ENCODE measurements at places on chromosomes 3 and 15.

DNA sequence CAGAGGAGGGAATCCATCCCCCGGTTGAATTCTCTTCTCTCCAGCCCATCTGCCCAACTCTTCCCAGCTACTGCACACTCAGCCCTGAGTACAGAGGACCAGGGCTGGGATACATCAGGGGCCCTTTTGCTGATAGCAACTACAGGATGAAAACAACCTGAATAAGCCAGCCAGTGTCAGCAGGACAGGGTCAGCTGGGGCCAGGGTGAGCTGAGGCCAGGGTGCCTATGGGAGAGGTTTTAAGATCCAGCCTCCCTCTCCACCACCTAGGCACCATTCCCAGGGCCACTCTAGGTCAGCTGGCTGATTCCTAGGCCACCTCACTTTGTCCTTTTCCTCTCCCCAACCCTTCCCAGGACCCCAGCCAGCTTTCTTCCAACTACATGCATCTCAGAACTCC, 83.8 kb downstream of the MRPL46 start:
- no peaks in the 10 kb centered on the region for H3K36me3 ChIP-seq
- no peak for DNase-seq
- no peaks in the 10 kb centered on the region for H3K4me1 ChIP-seq
- H3K4me3 ChIP-seq: no peak overlapping the region

GRCh38 chr3:112745567-112746248, 101.0 kb downstream of the CD200R1L start:
- H3K36me3 ChIP-seq: no peaks in the 10 kb centered on the region
- no peak overlapping the region for H3K27ac ChIP-seq
- no peaks in the 10 kb centered on the region for H3K27me3 ChIP-seq
- H3K4me1 ChIP-seq: peaks cover 17% of the 10 kb centered on the region
- no peak for DNase-seq
- no peak overlapping the region for H3K4me3 ChIP-seq

- no peaks in the 10 kb centered on the region for H3K4me1 ChIP-seq
- H3K27me3 ChIP-seq: no peaks in the 10 kb centered on the region
These were observed 97.7 kb upstream of the PHLDB2 start for GRCh38 chr3:111761309-111761795.

DNA sequence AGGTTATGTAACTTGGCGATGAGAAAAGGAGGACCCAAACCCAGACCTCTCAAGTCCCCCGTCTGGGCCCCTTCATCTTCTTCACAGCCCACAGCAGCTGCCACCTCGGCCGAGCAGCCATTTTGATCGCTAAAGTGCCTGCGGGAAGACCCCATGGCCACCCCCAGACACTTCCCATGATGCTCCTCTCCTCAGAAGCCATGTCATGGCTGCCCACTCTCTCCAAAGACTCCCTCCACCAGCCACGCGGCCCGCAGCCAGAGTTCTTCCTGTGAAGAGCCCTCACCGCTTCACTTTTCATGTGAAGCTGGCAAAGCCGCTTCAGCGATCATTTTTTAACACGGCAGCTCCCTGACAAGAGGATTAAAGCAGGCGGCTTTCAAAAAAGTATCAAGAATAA, 335.2 kb downstream of the RORA start:
- no peak overlapping the region for H3K27ac ChIP-seq
- H3K4me1 ChIP-seq: peaks cover under 1% of the 10 kb centered on the region
- H3K36me3 ChIP-seq: no peaks in the 10 kb centered on the region
- DNase-seq: no peak
- no peak overlapping the region for H3K4me3 ChIP-seq

DNA sequence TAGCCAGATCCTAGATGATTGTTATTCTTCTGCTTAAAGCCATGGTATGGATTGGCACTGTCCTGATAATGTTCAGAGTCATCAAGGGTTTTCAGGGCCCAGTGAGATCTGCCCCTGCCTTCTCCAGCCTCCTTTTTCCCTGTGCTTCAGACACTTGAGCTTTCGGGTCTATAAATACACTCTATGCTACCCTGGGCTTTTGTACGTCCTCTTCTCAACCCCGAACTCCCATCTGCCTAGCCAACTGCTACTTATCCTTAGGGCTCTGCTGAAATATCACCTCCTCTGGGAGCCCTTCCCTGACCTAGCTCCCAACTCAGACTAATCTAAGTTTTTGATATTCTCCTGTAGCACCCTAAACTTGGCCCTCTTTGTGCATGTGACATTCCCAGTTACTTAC, 115.3 kb downstream of the OPA1 start:
- H3K4me1 ChIP-seq: no peaks in the 10 kb centered on the region
- H3K4me3 ChIP-seq: no peak overlapping the region
- no peaks in the 10 kb centered on the region for H3K36me3 ChIP-seq

DNA sequence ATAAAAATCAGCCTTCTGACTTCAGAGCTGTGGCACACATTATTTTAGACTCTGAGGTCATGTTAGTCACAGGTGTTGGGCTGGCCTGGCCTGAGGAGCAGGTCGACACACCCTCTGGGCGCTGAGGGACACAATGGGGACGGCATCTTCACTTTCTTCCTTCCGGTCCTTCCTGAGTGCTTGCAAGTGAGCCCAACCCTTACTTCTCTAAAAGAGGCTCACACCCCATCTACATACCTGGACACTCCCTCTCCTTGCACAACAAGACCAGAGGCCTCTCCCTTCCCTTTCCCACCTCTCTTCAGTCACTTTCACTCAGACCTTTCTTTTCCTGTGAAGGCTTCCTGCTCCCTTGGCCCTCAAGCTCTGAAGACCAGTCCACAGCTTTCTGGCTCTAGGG, 85.4 kb downstream of the XXYLT1 start:
- H3K4me1 ChIP-seq: peaks cover 57% of the 10 kb centered on the region
- H3K27me3 ChIP-seq: no peaks in the 10 kb centered on the region
- DNase-seq: no peak
- H3K27ac ChIP-seq: peak overlapping the region; percentile 29
- no peak overlapping the region for H3K4me3 ChIP-seq

- peaks cover 4% of the 10 kb centered on the region for H3K27me3 ChIP-seq
- DNase-seq: no peak
- no peak overlapping the region for H3K27ac ChIP-seq
- no peak overlapping the region for H3K4me3 ChIP-seq
- no peaks in the 10 kb centered on the region for H3K4me1 ChIP-seq
- no peaks in the 10 kb centered on the region for H3K36me3 ChIP-seq
These were observed 107.2 kb upstream of the RGMA start for GRCh38 chr15:93196135-93196670.

DNA sequence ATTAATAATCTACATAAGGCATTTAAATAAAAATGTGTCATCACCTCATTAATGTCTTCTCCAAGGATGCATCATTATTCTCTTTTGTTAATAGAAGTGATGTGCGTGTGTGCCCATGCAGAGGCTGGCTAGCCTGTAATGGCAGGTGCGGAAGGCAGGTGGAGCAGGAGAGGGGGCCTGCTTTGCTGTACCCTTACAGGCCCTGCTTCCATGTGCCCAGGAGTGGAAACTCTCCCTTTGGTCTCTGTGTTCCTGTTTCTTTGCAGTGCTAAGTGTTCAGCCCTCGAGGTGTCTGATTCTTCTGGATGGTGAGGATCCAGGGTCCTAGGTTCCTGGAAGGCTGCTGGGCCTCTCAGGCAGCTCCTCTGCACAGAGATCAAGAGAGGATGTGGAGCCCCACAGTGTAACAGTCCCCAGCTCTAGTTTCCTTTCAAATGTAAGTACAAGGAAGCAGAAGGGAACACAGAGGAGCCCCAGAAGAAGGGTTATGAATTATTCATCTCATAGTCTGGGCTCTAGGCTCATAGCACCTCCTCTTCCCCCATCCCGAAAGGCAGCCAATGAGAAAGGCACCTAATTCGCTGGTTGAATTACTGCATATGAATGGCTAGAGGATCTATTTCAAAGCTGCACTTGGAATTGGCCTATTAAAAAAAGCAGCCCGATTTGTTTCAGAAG, 39.2 kb upstream of the AGBL1 start:
- no peak for DNase-seq
- no peaks in the 10 kb centered on the region for H3K27me3 ChIP-seq
- H3K4me3 ChIP-seq: no peak overlapping the region

GRCh38 chr15:63791228-63791627, 42.5 kb downstream of the HERC1 start:
- H3K36me3 ChIP-seq: peaks cover 4% of the 10 kb centered on the region
- no peak for DNase-seq
- H3K4me1 ChIP-seq: no peaks in the 10 kb centered on the region
- no peaks in the 10 kb centered on the region for H3K27me3 ChIP-seq
- no peak overlapping the region for H3K27ac ChIP-seq

GRCh38 chr3:14228681-14229470, 50.3 kb downstream of the LSM3 start:
- H3K27me3 ChIP-seq: peaks cover 21% of the 10 kb centered on the region
- H3K4me1 ChIP-seq: no peaks in the 10 kb centered on the region
- H3K36me3 ChIP-seq: no peaks in the 10 kb centered on the region
- H3K4me3 ChIP-seq: no peak overlapping the region

DNA sequence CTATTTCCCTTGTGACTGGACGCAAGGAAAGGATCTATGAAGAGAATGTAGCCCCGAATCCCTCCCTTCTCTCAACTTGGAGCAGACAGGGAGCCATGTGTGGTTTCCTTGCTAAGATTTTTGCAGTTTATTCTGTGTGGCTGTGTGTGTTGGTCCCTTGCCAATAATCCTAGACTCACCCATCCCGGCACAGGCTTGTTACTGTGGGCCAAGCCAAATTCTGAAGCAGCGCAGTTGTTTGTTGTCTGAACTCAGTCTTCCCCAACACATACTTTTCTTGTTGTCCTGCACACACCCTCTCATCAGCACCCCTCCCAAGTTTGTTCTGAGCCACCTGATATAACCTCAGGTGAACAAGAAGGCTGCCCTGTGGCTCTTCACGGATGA, 193.3 kb upstream of the CTDSPL start:
- no peaks in the 10 kb centered on the region for H3K27me3 ChIP-seq
- H3K36me3 ChIP-seq: no peaks in the 10 kb centered on the region
- no peak for DNase-seq
